Caco-2 (cell line): ENCODE measurements at places on chromosomes 2 and 18. TPM values are rescaled to one million over a fixed set of nuclear protein-coding genes. Genes with fewer than 3 reads are reported as not detected.

DNA sequence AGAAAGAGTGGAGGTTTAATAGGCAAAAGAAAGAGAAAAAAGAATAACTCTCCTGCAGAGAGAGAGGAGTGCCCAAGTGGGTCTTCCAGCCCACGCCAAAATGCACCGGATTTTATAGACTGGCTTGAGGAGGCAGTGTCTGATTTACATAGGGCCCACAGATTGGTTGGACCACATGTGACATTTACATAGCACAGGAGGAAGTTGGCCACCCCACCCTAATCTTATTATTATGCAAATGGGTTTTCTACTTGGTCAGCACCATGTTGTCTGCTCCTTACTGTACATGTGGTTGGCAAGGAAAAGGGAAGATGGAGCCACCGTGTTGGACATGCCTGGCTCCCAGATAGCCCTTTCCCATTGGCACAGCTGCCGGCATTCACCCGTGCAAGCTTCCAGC, 56.8 kb downstream of the SP110 start:
- DNase-seq = no peak

GRCh38 chr2:217096474-217097225, 236.8 kb upstream of the TNP1 start:
- no peak for DNase-seq

Gene TRABD2A
- total RNA-seq = 1.3 and 1.4 TPM in 2 replicates

GRCh38 chr2:138319616-138320015, 182.0 kb upstream of the SPOPL start:
- no peak for DNase-seq

Gene MERTK
- total RNA-seq = 39.2 and 42.6 TPM in 2 replicates

Gene KIF5C
- 1.1 and 1.5 TPM in 2 replicates for total RNA-seq
